Activated T-cell treated with anti-CD3 and anti-CD28 coated beads for 48 hours (primary cell): ENCODE measurements at places on chromosomes 12 and 14.

GRCh38 chr12:442235-442884 lies 17.4 kb upstream of the B4GALNT3 start:
- DNase-seq, result peak; percentile 21

DNA sequence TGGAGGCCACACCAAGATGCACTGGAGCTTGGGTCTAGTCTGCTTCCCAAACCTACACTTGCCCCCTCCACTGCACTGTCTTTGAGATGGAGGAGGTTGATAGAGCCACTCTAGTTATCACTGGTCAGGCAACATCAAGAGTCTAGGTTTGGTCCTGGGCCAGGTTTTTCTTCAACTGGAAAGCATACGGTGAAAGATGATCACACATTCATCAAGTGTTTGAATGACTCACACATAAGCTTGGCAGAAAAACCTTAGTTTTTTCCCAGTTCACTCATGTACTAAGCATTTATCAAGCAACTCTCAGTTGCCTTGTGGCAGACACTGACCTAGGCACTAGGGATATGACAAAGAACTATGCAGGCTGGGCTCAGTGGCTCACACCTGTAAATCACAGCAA lies 84.5 kb downstream of the PLEKHG3 start:
- DNase-seq, result no peak

DNA sequence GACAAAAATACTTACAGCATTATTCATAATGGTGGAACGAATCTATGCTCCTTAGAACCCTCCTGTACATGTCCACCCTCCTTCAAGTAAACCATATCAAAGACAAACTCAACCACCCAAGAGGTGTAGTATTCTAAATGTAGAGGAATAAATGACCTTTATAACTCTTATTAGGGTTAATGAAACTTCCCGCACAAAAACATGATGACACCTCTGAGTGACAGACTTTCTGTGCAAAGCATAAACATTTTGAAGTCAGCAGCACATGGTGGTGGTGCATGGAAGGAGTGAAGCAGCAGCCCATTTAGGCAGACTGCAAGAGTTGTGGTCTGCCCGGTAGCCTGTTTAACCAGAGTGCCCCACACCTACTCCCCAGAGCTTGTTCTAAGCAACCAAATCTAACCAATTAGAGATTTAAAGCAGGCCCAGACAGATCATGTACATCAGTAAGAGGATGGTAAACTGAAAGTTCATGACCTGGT lies 615 bp upstream of the ASB8 start:
- DNase-seq, result peak; percentile 9

- no peak for DNase-seq
Measured at GRCh38 chr12:25071366-25071765, 122.5 kb upstream of the BCAT1 start.

DNA sequence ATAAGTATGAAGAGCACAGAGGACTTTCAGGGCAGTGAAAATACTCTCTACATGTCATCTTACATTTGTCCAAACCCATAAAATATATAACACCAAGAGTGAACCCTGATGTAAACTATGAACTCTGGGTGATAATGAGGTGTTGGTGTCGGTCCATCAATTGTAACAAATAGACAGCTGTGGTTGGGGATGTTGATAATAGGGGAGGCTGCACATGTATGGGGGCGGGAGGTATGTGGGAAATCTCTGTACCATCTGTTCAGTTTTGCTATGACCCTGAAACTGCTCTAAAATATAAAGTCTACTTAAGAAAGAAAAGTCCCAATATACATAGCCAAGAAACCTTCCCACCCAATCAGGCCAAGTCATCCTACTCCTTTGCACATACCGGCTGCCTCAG lies 88.5 kb downstream of the GPR135 start:
- DNase-seq, result no peak

- peak; percentile 73 for DNase-seq
Measured at GRCh38 chr12:113174461-113175384, 10.6 kb downstream of the DDX54 start.

- DNase-seq, result peak; percentile 29
Measured at GRCh38 chr12:108803428-108804105, 53.8 kb downstream of the SSH1 start.

GRCh38 chr14:61524211-61524806 lies 171.0 kb upstream of the HIF1A start:
- no peak for DNase-seq

DNA sequence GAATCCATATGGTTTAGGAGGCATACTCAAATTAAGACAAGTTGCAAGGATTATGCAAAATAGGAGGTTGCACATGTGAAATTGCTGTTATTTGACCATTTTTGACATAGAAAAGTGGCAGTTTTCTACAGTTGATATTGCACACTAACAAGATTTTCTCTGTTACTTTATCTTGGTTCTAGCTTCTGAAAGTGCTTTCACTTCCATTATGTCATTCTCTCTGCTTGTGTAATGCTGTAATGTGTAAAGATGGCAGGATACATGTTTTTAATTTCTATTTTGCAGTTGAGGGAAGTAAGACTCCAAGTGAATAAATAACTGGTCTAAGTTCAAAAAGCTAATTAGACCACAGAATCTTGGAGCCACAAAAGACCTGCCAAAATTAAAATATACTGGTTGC lies 60.6 kb downstream of the MYRFL start:
- DNase-seq, result no peak

GRCh38 chr14:59711080-59711479 lies 134.5 kb upstream of the CCDC175 start:
- no peak for DNase-seq

- no peak for DNase-seq
Measured at GRCh38 chr14:74019408-74020137, 424 bp downstream of the BBOF1 start.

DNA sequence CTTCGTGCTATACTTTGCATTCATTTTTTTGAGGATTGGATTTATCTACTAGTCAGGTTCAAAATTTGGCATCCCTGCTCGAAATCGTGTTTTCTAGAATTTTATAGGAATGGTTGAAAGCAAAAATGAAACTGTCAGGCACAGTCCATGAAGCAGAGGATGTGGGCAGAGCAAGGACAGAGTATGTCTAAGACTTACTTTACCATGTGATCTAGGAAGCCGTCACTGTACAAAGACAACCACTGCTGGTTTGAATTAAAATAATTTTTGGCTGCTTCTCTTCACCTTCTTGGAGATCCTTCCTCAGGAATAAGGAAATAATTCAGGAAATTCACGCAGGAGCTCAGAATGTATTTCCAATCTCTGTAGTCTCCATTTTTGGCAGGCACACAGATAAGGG lies 31.6 kb upstream of the SGPP1 start:
- DNase-seq, result no peak

- no peak for DNase-seq
Measured at GRCh38 chr12:89470741-89471509, 53.7 kb downstream of the GALNT4 start.

DNA sequence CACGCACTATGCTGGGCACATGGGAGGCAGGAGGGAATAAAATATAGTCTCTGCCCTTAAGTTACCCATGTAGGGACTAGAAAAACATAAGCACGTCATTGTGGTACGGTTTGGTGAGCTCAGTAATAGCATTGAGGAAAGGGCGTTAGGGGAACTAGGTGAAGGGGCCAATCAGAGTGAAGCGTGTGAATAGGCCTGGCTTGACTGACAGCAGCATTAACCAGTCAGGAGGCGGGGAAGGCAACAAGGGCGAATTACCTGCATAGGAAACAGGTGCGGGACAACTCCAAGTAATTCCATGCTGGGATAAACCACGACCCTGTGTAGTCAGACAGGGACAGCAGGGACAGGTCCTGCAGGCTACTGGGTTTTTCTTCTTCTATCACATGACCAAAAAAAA lies 107.7 kb downstream of the UNC79 start:
- DNase-seq, result no peak

DNA sequence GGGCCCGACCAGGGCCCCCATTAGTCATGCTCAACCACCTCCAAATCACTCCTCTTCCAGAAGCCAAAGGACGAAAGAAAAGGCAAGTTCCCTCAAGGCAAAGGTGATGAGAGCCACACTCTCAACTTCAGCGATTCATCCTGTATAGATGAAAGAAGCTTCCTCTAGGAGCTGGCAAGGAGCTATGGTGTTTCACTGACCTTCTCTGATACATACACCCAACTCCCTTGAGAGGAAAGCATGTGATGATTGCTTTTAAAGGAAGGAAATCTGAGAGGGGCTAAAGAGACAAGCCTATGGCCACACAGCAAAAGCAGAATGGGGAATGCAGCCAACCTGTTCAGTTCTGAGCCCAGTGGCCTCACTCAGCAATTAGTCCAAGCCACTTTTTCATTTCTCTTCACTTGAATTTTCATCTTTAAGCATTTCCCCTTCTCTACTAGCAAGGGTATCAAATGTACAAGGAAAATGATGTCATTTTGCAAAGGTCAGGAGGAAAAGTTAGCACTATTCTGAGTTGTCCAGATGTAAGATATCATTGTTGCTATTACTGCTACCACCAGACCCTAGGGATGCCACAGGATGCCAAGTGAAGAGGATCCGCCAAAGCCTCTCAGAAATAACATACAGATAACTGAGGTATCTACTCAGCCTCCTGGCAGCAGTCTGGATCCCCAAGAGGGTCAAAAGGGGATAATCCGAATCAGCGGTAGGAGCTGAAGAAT lies 82.5 kb downstream of the MAP3K9 start:
- no peak for DNase-seq

DNA sequence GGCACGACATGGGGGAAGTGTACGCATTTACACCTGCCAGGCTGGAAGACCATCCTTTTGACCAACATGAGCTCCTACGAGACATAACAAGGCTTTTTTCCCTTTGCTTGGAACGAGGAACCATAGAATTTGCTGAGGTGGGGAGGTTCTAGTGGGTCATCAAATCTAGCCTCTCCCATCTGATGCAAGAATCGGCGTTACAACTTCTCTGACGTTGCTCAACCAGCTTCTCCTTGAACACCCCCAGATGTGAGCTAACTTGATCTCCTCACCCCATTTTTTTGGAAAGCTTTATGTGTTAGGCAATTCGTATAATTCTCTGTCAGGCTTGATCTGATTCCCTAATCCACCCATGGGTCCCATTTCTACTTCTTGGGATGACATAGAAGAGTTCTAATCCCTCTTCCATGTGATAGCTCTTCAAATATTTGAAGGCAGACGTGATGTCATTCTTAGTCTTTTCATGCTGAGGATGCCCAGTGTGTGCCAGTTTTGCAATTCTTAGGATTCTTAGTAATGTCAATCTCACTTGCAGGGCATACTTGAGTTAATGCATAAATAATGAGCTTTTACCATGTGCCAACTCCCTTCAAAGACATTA lies 163.6 kb upstream of the PARP11 start:
- no peak for DNase-seq

DNA sequence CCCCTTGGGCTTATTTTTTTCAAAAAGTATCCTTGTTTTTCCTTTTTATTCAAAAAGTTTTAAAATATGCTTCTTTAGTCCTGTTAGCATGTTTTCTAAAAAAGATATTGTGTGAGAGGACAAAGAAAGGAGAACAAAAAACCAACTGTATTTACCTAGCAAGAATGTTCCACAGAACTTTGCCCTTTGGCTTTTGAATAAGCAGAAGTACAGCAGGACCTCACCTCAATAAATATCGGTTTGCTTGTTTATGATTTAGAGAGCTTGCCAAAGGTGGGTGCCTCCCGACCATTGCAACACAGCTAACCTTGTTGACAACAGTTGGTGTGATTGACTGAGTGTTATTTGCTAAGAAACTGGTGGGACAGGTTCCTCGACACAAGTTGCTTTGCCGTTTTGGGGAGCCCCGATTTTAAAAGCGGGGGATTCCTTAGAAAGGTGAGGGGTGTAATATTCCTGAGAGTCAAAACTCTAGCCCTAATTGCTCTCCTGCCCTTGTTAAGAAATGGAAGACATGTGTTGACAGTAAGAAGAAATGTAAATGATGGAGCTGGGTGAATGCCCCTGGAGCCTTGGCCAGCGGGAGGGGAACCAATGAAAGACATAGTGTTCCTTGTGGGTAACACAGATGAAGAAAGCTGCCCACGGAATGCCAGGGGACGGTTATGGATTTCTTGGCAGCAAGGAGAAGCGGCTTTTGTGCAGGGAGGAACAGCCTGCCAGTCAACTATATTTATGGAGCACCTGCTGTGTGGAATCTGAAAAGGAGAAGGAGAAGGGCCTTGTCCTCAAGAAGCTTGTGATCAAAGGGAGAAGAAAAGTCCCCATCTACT lies 13.7 kb downstream of the MYBPC1 start:
- no peak for DNase-seq

- DNase-seq, result no peak
Measured at GRCh38 chr12:131363393-131363792, 347.5 kb upstream of the SFSWAP start.

- DNase-seq, result no peak
Measured at GRCh38 chr14:75479770-75480600, 42.3 kb upstream of the BATF start.

DNA sequence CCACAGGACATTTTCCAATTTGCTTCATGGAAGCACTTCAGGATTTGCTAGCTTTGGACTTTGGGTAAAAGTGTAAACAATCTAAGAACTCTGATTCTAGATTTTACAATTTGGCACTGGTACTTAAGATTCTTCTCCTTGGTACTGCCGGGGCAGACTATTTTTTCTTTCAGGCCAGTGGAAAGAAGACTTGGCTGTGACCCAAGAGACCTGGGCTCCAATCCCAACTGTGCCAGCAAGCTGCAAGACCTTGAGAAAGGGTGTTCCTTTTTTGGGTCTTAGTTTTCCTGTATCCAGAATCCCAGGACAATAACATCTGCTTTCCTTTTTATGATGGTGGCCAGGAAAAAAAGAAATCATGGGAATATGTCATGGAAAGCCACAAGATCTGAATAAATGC lies 148.1 kb upstream of the CRY1 start:
- DNase-seq, result no peak

DNA sequence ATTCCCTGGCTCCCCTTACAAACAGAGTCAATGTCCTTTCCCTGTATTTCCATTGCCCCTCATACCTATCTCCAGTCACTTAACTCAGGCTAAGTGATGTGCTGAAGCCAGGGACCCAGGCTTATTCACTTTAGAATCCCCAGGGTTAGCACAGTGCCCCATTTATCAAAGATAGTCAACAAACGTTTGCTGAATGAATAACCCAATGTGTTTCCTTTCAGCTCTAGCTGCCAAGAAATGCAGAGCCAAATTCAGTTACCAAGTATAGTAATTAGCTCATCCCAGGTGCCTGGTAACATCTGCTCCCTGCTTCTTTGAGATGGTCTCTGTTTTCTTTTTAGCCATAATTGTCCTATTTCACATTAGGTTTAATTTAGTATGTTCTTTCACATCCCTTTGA lies 189.5 kb downstream of the PHLDA1 start:
- no peak for DNase-seq

DNA sequence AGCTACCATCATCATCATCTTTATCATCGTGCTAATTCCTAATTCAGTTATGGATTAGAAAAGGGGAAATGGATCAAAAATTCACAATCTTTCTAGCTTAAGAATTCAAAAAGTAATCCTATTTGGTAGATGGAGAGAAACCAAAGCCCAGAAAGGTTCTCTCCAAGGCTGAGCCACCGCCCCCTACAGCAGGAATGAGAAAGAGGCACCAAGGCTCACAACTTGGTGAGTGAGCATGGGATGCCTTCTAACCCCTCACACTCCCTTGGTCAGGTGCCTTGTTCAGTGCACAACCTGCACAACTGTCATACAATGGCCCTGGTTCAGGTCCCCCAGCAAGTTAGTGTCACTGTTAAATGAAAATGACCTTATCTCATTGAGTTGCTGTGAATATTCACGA lies 171.5 kb downstream of the ANO2 start:
- DNase-seq, result no peak
